Activated CD8-positive, alpha-beta T cell treated with anti-CD3 and anti-CD28 coated beads, Interleukin-2, amount 10 ng/mL, durations not matched to agents 7 days and 5 days (primary cell): ENCODE measurements at places on chromosomes 3 and 15. TPM values are rescaled to one million over a fixed set of nuclear protein-coding genes. Genes with fewer than 3 reads are reported as not detected.

Gene TMEM40
- total RNA-seq, result not detected

Gene P2RY1
- total RNA-seq, result 0.44 TPM

Gene GATA2
- total RNA-seq, result not detected

Gene SAMMSON
- not detected for total RNA-seq

Gene GABRG3
- total RNA-seq, result not detected

Gene ONECUT1
- not detected for total RNA-seq

Gene KIF7
- 0.37 TPM for total RNA-seq

Gene UCN2
- not detected for total RNA-seq

Gene C3orf70
- total RNA-seq, result not detected

Gene NANOGP8
- not detected for total RNA-seq

Gene GDPGP1
- 10.0 TPM for total RNA-seq

Gene CYP8B1
- total RNA-seq, result not detected

Gene SI
- total RNA-seq, result not detected

Gene SLC12A1
- not detected for total RNA-seq
